ENCODE measurements at places on chromosomes 3 and 15.

- no peak for DNase-seq
These were observed 199.6 kb downstream of the SHOX2 start for GRCh38 chr3:157906627-157907026.

- no peak for DNase-seq
These were observed 117.1 kb upstream of the MLF1 start for GRCh38 chr3:158453865-158454264.

- peak; percentile 50 for DNase-seq
These were observed 32.8 kb downstream of the AKAP13 start for GRCh38 chr15:85412956-85413854.

GRCh38 chr3:116749388-116749787 lies 39.8 kb downstream of the TUSC7 start:
- DNase-seq: no peak

- DNase-seq: no peak
These were observed 33.4 kb downstream of the PRICKLE2 start for GRCh38 chr3:64191822-64192221.

DNA sequence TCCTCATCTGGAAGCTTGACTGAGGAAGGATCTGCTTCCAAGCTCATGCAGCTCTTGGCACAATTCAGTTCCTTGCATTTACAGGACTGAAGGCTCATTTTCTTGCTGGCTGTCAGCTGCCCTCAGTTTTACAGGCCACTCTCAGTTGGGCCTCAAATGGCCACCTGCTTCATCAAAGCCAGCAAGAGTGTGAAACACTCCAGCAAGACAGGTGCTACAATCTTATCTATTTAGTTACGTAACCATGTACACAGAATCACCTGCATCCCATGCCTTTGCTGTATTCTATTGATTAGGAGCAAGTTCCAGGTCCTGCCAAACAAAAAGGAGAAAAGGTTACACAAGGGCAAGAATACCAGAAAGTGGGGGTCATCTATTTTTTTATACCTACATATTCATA lies 40.8 kb downstream of the RHCG start:
- no peak for DNase-seq
